ENCODE measurements at places on chromosomes 5 and 9.

GRCh38 chr9:37433867-37434371, 11.4 kb downstream of the GRHPR start:
- no peak for DNase-seq

- no peak for DNase-seq
Measured at GRCh38 chr5:79436821-79437220, 77.1 kb downstream of the HOMER1 start.

DNA sequence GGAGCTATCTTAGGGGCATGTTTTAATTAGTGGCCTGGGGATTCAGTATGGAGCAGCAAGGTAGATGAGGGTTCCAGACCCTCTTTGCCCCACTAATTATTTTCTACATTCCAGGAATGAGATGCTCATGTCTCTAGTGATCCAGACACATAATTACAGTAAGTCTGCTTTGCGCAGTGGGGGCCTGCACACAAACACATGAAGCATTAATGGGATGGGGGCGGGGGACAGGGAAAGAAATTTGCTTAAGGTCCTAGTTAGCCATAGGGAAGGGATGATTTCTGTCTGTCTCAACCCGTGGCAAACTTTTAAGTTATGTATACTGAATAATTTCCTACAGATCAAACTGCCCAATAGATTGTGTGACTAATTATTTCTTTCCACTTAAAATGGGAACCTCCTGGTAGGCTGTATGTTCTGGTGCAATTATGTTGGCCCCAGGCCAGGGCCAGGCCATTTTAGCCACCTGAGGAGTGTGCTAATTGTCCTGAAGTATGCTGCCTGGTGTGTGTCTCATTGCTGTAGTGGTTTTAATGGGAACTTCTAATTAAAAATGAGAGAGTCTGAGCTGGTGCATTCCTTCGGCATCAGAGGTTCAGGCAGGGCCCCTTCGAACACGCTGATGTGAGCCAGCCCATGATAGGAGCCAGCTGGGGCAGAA, 134.4 kb downstream of the PTTG1 start:
- DNase-seq, result no peak

DNA sequence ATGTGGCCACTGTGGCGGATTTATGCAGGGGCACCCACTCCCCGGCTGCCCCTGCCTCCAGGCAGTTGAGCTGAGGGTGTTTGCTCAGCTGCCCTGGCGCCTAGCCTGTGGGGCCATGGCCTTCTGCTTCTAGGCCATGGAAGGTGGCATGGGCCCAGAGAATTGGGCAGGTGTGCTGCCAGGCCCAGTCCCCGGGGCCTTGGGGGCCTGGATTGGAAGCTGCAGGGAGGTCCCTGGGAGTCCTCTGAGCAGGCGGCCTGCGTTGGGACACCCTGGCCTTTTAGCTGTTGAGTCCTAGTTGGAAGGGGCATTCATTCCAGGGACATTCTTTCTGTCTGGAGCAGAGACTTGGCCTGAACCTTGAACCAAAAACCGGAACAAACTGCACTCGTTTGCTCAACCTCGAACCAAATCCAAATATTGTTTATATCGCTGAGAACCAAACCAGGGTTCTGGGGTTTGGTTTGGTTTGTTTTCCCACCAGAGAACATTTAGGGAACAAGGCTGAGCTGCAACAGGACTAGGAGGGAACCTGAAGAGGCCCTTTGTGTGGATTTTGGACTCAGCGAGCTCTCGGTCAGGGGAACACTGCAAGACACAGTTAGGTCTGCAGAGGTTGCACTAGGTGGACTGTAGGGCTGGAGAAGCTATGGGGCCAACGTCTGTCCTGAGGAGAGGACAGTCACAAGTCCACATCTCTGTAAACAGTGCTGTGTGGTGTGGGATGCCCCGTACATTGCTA, 116.8 kb downstream of the BOD1 start:
- DNase-seq, result no peak

Data from vagina (tissue), 2 donors.